ENCODE measurements at places on chromosomes 7 and 10.

GRCh38 chr10:89167915-89168314 lies 39.2 kb downstream of the CH25H start:
- DNase-seq = no peak

DNA sequence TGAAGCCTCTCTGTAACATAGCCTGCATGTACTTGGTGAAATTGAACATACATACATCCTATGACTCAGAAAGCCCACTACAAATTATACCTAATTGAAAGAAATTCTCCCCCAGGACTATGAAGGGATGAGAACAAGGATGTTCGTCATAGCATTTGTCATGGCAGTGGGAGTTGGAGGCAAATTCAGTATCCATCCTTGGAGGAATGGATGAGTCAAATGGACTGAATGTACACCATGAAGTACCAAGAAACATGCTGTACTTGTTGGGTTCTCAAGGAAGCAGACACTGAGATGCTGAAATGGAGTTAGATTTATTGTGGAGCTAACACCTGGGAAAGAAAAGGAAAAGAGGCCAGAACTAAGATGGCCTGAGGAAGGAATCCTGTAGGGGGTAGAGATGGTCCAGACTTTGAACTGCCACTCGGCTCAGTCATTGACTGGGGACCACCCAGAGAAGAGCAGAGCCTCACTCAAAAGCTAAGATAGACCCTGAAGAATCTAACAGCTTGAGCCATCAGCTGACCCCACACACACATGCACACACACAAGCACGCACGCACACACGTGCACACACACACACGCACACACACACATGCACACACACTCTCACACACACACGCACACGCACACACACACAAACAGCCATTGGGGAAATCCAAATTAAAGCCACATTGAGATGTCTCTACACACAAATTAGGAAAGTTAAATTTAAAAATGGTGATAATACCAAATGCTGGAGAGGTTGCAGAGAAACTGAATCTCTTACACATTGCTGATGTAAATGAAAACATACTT lies 22.3 kb downstream of the AOC1 start:
- DNase-seq = no peak

DNA sequence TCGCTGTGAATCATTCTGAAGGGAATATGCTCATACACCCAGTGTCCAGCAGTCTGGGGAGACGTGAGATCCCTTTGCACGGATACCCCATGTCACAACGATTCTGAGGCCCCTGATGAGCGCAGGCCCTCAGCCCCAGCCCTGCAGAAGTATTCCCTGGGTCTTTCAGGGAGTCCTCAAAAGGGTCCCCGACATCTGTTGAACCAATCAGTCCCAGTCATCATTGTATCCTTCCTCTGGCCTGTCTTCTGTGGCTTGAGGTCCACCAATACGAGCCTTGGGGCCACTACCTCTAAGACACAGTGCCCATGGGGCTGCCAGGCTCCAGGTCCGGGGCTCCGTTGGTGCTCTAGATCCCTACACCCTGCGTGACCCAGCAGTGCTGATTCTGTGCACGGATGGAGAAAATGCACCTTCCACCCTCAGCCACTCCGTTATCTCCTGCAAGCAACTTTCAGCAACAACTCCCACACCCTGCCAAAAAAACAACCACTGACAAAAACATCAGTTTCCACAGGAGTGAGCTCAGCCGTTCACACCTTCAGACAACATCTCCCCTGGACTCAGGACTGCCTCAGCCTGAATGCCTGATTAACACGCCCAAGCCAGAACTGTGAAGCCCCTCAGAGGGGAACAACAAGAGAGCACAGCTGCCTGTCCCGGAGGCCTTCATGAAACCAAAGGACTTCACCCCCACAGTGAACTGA lies 46.9 kb upstream of the KDM7A start:
- DNase-seq = no peak

DNA sequence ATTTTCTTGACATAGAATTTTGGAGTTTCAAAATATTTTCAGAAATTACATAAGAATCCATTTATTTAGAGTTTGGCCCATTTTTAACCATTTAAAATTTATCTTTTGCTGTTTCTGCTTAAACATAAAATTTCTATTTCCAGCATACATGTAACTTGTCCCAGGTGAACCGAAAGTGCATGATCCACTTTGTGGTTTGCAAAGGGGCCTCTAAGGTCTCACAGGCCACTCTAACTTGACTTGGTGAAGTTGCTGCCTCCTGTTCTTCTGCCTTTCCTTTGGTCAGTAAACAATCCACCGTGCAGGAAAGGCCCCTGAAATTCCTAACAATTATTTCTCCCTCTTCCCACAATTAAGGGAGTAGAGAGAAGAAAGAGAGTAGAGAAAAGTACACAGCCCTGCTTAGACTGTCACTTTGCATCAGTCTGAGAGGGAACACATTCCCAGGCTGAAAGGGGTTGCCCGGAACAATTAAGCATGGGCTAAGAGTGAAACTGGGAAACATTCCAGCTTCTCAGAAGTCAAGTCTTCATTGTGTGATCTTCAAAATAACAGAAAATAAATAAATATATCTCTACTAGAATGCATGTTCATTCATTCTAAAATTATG lies 79.5 kb upstream of the SEMA3A start:
- DNase-seq = no peak

DNA sequence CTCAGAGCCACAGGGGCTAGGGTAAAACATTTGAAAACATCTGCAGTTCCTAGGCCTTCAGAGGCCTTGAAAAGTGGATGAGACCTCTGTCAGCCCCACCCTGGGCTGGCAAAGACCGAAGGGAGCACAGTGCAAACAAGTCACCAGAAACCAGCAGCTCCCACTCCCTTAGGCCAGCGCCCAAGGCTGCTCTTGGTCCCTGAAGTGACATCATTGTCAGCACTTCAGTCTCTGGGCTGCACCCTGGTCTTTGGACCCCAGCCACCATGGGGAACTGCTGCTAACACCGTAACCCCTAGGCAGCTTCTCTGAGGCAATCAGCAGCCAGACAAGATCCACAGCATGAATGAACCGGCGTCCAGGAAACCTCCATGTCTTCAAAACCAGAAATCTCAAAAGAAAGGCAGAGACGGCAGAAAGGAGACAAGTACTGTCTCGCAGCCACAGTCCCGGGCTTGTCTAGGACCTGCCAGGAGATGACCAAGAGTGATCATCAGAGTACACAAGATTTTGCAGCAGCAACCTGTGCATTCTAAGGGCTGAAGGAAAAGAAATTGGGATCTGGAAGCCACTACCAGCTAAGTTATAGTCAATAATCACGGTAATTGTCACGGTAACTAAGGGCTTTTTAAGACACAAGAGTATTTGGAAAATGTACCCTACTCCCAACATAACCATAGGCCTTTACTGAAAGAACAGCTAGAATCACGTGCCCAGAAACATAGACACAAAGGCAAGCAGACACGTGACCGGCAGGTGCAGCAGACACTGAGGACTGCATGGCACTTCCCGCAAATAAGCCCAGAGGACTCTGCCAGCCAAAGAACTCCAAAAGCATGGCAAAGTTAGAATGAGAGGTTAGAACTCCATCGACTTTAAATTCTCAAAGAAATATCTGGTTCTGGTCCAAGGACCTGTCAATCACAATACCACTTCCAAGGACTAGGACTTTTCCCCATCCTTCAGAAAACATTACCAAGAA lies 23.3 kb downstream of the CPXM2 start:
- no peak for DNase-seq

DNA sequence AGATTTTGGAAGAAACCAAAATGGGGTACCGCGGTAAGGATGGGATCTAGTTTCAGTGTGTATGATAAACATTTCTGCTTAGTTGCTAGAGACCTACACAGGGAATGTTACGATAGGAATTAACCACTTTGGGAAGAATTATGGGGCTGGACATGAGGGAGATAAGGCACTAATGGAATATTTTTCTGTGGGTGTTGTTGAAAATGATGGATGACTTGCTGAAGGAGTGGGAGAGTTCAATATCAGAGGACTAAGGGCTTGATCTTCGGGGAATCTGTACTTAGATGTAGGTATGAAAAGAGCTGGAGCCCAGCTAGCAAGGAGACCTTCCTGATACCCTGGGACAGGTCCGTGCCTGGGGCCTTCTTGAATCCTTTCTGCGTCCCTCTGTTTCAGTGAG lies 303.7 kb downstream of the EXOC4 start:
- DNase-seq = no peak

DNA sequence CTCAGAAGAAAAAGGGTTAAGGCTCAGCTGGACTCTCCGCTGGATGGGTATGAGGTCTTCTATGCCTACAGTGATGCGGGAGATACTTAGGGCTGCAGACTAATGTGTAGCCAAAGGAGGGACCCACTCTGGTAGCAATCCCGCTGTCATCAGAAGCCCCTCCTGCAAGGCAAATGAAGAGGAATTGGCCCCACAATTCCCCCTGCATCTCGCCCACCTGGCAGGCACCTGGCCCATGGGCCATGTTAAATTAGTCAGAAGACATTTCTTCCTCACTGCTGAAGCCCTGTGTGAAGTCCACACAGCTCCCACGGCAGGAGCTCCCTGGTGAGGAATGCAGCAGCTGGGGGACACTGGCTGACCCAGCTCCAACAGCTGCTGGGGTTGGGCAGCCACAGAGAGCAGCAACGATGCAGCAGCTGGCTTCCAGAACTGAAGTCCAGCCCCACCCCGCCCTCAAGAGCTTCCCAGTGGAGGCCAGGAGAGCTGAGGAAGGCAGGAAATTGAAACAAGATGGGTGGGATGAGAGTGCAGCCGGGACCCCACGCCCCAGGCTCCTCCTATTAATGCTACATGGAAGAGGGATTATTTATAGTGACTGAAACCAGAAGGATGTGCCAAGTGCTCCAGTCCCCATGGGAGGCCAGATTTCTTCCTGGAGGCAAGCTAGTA lies 5.5 kb downstream of the VSTM4 start:
- no peak for DNase-seq

- DNase-seq = no peak
These were observed 163.1 kb upstream of the NPVF start for GRCh38 chr7:25391295-25391861.

DNA sequence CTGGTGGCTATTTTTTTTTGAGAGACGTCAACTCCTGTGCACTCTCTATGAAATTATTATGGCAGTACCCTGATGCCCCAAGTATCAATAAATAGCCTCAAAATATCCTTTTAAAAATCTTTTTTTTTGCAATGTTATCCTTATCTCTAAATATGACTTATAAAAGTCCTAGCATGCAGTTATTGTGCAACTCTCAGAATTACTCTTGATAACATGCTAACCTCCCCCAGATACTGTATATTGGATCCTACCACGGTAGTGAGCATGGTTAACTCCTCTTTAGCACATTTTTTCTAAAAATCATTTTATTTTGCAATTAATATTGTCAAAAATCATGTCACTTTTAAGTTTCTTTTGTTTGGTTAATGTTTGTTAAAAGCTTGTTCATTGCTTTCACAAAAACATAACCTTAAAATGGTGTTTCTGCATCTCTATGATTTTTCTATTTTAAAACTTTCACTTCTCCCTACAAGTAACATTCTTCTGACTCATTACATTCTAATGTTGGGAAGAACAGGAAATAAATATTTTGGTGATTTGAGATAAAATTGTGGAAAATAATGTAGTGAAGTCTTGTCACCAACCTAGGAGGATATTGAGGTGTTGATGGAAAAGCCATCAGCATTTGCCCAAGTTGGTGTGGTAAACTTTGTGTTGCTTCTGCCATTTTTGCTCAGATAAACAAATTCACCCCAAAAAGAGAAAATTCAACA lies 42.1 kb upstream of the ADRA2A start:
- DNase-seq = no peak

GRCh38 chr7:124713086-124713485 lies 52.5 kb downstream of the GPR37 start:
- no peak for DNase-seq

- no peak for DNase-seq
These were observed 30.3 kb downstream of the ANKMY2 start for GRCh38 chr7:16615228-16615627.

DNA sequence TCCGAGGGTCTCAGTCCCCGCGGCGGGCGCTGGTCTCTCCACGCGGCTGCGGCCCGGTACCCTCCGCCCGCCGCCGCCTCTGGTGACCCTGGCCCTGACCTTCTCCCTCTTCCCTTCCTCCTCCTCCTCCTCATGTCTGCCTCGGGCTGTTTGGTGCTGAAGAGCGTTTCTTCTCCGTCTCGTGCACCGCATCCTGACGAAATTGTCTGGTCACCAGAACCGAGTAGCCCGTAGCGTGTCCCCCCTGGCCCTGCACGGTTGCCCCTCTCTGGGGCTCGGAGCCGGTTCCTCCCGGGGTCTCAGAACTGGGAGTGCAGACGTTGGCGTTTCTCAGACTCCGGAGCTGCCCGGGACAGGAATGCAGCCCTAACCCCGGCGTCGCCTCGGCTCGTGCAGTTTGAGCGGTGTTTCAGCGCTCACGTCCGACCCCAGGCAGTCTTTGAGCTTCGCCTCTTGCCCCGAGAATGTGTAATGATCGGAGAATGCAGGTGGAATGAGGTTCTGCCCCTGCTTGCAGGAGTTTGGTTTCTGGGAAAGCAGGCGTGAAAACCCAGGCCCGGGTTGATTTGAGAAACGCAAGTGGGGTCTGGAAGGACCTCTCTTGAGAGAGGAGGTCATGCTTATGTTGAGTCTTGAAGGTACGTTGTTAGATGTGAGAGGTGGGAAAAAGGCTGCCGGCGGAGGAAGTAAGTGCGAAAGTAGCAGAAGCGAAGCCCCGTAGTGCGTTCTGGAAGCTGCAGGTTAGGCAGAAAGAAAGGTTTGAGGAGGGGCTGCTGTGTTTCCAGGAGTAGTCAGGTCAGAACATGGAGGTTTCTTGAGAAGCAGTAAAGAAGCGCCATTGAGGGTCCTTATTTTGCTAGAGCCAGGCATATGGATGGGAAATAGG lies 743 bp downstream of the RBM17 start:
- no peak for DNase-seq

DNA sequence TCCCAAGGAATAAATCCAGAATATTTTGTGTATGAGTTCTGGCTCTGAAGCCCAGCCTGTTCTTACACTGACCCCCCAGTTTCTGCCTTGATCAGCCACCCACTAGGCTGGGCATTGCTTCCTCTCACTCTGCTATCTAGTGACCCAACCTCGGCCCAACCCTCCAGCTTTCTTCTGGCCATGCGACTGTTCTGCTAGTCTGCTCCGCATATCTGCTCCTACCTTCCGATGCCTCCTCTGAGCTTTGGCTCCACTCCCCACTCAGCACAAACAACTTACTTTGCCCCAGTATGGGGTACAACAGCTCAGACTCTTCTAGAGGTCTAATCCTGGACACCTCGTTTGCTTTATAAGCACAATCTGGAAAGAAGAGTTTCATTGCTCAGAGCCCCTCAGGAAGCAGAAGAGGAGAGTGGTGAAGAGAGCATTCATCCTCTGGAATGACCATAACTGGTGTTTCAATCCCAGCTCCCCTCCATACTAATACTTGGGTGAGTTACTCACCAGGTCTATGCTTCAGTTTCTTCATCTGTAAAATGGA lies 99.6 kb downstream of the NPSR1 start:
- DNase-seq = no peak

DNA sequence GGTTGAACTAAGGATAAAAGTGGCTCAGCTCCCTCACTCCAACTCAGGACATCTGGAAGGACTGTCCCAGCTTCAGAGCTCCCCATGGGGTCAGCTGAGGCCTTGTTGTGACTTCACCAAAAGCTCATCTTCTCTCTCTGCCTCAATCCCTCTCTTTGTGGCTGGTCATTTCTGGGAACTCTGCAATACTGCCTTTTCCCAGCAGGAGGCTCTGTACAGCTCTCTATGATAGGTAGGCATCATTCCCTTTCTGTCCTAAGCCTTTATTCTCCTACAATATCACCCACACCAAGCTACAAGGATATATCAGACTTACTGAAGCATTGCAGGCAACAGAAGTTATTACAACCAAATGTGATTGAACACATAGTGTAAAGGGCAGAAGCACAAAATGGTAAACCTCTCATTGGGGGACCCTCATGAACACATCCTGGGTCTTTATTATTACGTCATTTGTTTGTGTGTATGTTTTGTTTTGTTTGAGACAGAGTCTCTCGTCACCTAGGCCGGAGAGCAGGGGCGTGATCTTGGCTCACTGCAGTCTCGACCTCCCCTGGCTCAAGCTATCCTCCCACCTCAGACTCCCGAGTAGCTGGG lies 36.7 kb upstream of the PRPS1L1 start:
- no peak for DNase-seq
